Glomerular endothelial cell (primary cell): ENCODE measurements at places on chromosomes 1 and 21. TPM values are rescaled to one million over a fixed set of nuclear protein-coding genes. Genes with fewer than 3 reads are reported as not detected.
A peak's percentile ranks its signal among the peaks of the same experiment; 100 is the strongest.

DNA sequence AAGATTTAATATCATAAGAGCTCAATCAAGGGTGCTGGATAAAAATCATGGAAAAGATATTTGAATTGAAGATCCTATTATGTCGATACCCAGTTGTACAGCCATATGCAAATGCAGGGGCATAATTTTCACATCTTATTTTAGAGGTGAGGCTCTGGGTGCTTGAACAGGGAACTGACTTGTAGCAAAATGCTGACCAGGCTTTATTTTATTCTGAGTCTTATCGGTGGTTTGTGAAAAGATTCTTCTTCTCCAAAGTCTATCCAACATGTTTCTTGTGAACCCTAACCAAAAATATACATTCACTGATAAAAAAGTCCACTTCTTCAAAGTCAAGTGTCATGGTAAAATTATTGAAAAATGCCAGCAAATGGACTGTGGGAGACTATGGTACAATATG, 475.5 kb upstream of the NEGR1 start:
- no peak for DNase-seq

Gene RPTN
- not detected in 2 replicates for total RNA-seq

DNA sequence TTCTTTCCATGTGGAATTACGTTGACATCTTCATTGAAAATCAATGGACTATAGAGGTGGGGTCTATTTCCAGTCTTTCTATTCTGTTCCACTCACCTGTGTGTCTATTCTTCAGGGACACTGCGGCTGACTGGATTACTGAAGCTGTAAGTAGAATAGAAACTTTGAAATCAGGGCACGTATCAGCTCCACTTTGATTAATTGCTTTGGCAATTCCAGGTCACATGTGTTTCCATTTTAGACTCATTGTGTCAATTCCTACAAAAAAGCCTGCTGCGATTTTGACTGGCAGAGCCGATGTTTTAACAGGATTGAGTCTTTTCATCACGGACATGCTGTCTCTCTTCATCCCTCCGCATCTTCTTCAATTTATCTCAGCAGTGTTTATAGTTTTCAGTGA, 20.9 kb upstream of the RNF223 start:
- DNase-seq, result no peak

DNA sequence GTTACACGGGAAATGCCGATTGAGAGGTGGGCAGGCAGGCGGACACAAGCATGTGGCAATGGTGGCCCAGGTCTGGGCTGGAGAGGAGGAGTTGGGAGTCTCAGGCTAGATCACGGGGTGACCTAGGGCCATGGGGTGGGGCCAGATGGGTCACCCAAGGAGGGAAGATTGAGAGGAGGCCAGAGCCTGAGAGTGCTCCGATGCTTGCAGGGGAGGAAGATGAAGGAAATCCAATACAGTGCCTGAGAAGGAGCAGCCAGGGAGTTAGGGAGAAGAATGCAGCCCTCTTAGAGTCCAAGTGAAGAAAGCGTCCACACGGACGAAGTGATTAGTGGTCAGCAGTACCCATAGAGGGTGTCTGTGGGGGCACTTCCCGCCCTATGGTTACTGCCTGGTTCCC, 61.4 kb upstream of the FAM3B start:
- no peak for DNase-seq

GRCh38 chr21:37153935-37154350, 80.9 kb downstream of the TTC3 start:
- DNase-seq, result no peak

- no peak for DNase-seq
These were observed 4.1 kb upstream of the NBL1 start for GRCh38 chr1:19639999-19640362.

GRCh38 chr1:37676281-37677142, 15.8 kb upstream of the CDCA8 start:
- no peak for DNase-seq

Gene UBL4B
- total RNA-seq, result not detected in 2 replicates

Gene RNU1-4
- total RNA-seq, result under 0.01 TPM in 2 replicates

- DNase-seq, result no peak
These were observed 332.1 kb downstream of the RRAGC start for GRCh38 chr1:38527373-38527966.

Gene WNT3A
- total RNA-seq, result not detected in 2 replicates

DNA sequence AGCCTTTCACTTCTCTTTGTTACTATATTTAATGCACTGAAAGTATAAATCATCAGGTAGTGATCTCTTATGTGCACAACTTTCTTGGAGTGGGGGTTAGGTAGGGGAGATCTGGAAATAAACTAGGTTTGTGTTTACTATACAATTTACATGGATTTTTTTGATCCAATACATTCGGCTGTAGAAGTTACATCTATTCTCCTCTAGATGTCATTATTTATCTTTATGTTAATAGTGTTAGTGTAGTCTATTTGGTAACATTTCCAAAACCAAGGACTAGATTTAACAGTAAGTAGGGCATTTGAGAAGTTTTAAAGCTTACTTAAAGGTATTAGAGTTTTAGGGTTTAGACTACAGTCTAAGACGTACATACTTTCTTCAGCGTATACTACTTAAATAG, 5.4 kb downstream of the VPS45 start:
- no peak for DNase-seq

DNA sequence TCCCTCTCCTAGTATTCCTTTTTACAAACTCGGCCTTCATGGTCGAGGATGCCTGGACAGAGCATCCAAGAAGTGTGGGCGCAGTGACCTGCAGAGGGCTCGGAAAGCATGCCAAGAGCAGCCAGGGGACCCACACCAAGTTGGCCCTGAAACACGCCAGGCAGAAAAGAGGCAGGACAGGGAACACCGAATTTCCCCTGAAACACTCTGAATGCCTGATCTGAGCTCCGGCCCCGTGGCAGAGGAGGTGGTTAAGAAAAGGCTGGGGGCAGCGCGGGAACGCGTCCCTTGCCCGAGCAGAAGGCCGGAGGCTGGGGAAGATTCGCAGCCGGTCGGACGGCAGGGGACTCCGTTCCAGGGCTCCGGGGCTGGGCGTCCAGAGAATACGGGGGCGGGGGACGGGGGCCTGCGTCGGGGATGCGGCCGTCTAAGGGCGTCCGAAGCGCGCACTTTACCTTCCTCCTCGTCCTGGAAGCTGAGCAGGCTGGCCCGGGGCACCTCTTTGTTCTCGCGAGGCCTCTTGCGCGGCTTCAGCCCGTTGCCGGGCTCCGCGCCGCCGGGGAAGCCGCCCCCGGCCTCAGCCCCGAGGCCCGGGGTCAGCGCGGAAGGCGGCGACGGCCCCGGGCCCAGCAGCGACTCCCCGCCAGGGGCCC, 558 bp downstream of the PAXBP1 start:
- DNase-seq, result no peak

Gene C8A
- not detected in 2 replicates for total RNA-seq

- DNase-seq, result no peak
These were observed 167.9 kb downstream of the KIF26B start for GRCh38 chr1:245322673-245323072.

DNA sequence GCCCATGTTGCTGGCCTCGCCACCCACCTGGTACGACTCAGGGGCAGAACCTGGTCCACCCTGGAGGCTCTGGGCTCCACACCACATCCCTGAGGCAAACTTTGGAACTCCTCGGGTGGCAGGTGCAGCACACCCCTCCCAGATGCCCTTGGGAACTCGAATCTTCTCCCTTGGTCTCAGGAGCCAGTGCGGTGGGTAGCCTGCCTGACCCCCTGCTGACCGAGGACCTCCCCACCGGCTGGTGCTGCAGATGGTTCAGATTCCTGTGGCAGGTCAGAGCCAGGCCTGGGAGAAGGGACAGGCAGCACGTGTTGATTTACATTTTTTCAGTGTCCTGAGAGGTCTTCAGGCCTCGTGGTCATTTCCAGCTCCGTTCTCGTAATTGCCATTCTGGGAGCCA, 6.3 kb upstream of the CFAP410 start:
- DNase-seq, result no peak

GRCh38 chr1:197972406-197972805, 55.2 kb downstream of the LHX9 start:
- DNase-seq, result no peak

Gene NR1I3
- total RNA-seq, result not detected in 2 replicates

DNA sequence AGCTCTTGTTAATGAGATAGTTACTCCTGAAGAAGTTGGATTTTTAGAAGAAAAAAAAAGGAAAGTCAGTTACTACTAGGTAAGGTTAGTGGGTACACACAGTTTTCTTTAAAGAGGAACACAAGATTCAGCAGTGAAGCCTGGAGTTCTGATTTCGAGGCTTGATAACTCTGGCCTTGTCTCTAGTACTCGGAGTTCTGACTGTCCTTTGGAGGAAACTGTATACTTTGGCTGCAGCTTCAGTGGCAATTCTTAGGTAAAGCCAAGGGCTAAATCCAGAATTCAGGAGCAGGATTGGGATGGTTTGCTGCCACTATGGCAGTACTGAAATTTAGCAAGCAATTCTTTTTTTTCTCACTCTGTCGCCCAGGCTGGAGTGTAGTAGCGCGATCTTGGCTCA, 9.2 kb downstream of the ACADM start:
- no peak for DNase-seq

DNA sequence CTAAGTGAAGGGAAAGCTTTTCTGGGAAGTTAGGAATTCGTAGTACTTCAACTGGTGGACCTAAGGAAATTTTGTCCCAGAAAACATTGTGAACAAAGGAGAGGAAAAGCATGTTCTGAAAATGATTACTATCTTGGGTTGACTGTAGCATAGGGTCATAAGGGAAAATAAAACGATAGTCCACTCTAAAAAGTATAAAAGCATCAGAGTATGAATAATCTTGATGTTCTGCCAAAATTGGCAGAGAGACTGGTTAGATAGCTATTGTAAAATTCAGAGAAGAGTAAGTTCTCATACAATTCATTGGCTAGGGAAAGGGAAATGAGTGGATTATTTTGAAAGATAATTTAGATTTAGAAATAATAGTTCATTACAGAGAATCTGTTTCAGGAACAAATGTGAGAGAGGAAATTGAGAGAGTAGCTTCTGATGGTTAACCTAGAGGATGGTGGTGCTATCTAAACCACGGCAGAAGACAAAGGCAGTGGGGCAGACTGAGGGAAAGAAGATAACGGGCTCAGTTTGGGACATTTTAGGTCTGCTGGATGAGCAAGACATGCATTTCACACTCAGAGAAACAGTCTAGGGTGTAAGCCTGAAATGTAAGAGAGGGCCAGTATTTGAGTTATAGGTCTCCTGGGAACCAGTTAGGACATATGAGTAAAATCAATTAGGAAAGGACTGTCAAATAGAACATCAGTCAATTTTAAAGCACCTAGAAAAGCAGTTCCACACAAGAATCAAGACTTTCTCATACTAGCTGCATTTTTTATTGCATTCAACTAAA, 799.3 kb upstream of the CXADR start:
- DNase-seq, result no peak

DNA sequence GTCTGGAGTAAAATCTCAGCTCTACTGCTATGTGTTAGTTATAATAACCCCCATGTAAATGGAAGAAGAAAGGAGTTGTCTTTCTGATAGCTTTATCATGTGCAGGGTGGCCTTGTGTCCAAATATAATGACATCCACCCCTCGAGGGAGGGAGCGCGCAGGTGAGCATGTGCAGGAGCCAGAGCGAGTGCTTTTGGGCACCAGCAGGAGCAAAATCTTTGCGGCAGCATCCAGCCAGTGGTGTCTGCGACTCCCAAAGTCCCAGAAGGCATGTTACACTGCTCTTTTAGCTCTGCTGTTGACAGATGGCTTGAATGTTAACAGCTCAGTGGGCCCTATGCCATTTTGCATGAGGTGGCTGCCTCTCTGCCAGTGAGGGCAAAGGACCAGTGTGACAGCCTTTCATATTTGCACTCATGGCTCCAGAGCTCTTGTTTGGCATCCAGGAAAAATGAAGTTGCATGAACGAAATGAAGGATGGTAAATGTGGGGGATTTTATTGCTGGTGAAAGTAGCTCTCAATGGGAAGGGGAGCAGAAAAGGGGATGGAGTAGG, 146.7 kb downstream of the HMCN1 start:
- no peak for DNase-seq

Gene KCNK1
- total RNA-seq, result 0.70 and 1.7 TPM in 2 replicates

DNA sequence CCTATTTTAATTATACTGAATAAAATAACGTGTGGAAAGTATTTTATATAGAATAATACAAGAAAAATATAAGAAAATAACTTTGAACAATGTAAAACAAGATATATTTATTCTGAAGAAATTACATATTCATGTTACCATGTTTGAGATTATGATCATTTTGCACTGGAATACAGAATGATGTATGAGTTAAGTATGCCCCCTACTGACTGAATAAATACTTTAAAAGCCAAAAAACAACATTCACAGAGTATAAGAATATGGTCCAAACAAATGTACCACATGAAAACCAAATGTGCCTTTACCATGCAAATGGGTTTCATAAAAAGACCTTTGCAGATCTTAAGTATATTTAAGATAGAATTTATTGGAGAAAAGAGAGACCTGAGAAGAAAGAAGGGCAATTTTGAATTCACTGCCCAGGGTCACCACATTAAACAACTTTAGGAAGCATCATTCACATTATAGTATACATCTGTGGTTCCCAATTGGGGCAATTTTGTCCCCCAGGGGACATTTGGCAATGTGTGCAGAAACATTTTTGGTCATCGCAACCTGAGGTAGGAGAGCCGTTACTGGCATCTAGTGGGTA, 136.6 kb upstream of the GFI1 start:
- no peak for DNase-seq

DNA sequence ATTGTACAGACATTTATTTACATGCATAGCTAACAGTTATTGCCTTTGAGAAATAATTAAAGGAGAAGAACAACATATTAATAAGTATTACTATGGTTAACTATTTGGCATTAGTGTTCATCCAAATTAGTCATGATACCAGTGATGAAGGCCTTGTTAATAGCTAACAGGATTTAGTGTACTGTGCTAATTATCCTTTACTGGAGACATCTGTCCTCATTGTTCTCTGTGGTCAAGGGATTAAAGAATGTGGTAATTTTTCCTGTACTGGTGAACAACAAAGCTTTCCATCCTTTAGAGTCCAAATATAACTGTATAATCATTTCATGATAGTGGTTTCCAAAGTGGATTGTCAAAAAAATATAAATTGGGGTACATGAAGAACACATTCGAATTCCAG, 103.9 kb downstream of the ADGRL4 start:
- no peak for DNase-seq

- no peak for DNase-seq
These were observed 23.7 kb downstream of the KCNJ15 start for GRCh38 chr21:38280454-38280853.

- no peak for DNase-seq
These were observed 71.4 kb upstream of the KCNJ6 start for GRCh38 chr21:37987668-37988067.

- DNase-seq, result no peak
These were observed 15.9 kb upstream of the LRRC8C start for GRCh38 chr1:89616844-89617627.

GRCh38 chr1:36350659-36351226, 27.3 kb upstream of the EVA1B start:
- no peak for DNase-seq

GRCh38 chr1:9942399-9942938, 722 bp downstream of the LZIC start:
- no peak for DNase-seq

GRCh38 chr1:69328186-69328585, 239.5 kb upstream of the LRRC7 start:
- DNase-seq, result no peak

GRCh38 chr1:169711469-169712308, at the start of gene SELL:
Gene SELL, minus strand, starts transcription at chr1:169711620. Its CDS starts 122 bp downstream, at chr1:169711498.
- DNase-seq, result peak; percentile 79

- no peak for DNase-seq
These were observed 9.8 kb downstream of the IFNGR2 start for GRCh38 chr21:33412832-33413519.

GRCh38 chr1:59077466-59078069, 219.3 kb upstream of the FGGY start:
- no peak for DNase-seq
